Natural killer cell treated with Interleukin-12 subunit alpha and Interleukin-12 subunit beta and Interleukin-15 and Interleukin-18, amount 100 ng/mL, for 72 hours (primary cell): ENCODE measurements at places on chromosomes 11 and 22. TPM values are rescaled to one million over a fixed set of nuclear protein-coding genes. Genes with fewer than 3 reads are reported as not detected.
A peak's percentile ranks its signal among the peaks of the same experiment; 100 is the strongest.

DNA sequence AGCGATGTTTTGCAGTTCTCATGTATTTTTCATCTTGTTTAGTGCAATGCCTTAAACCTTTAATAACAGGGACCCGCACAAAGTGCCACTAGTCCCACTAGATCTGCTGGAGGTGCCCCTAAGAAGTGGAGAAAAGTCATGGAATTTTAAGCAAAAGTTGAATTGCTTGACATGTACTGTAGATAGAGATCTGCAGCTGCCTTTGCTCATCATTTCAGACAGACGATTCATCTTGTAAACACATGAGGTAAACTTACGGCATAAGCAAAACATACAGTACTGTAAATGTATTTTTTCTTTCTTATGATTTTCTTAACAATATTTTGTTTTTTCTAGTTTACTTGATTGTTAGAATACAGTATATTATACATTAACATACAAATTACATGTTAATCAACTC is 295.6 kb downstream of the CASP12 start:
- DNase-seq: no peak

GRCh38 chr11:124758355-124759265 is 3.5 kb downstream of the ESAM start:
- no peak for DNase-seq

GRCh38 chr22:20238901-20239675 is 29.0 kb downstream of the RTN4R start:
- peak; percentile 68 for DNase-seq

GRCh38 chr22:36075724-36076123 is 47.1 kb upstream of the RBFOX2 start:
- DNase-seq: no peak

GRCh38 chr11:11806074-11806473 is 35.7 kb upstream of the USP47 start:
- DNase-seq: no peak

GRCh38 chr22:40237788-40238424 is 60.2 kb downstream of the TNRC6B start:
- DNase-seq: no peak

The OR2AG2 gene
- total RNA-seq: not detected

The FGF4 gene
- total RNA-seq: not detected

The GRAP2 gene
- 13.2 TPM for total RNA-seq

The PAX6 gene
- not detected for total RNA-seq
